ENCODE measurements at places on chromosomes 13 and 19.

DNA sequence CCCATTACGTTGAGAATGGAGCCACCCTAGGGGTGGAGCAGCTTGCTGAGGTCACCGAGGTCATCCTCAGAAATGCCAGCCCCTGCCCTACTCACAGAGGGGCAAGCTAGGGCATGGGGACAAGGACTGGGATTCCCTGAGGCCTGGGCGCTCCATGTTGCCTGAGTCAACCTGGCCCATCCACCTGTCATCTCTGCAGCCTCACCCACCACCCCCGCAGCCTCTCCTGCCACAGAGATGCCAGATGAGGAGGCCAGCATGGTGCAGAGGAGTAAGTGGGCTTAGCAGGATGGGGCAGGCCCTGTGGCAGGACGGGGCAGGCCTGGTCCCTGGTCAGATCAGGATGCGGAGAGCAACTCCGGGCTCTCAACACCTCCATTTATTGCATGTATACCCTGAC lies 9.5 kb downstream of the NKPD1 start:
- peaks cover 8% of the 10 kb centered on the region for H3K27me3 ChIP-seq
- DNase-seq, result no peak
- no peak overlapping the region for H3K27ac ChIP-seq
- H3K4me3 ChIP-seq, result no peak overlapping the region

GRCh38 chr19:41401483-41401882 lies 3.9 kb downstream of the BCKDHA start:
- H3K27me3 ChIP-seq, result no peaks in the 10 kb centered on the region
- no peak overlapping the region for H3K4me3 ChIP-seq
- no peak for DNase-seq

GRCh38 chr19:43525836-43526771 lies 897 bp downstream of the ETHE1 start:
- no peaks in the 10 kb centered on the region for H3K36me3 ChIP-seq
- no peak for DNase-seq
- peak overlapping the region; percentile 73 for H3K4me3 ChIP-seq
- H3K4me1 ChIP-seq, result peaks cover 4% of the 10 kb centered on the region
- peak overlapping the region; percentile 95 for H3K27ac ChIP-seq

GRCh38 chr19:44635581-44636438 lies 7.9 kb upstream of the PVR start:
- DNase-seq, result no peak
- no peaks in the 10 kb centered on the region for H3K4me1 ChIP-seq
- H3K36me3 ChIP-seq, result no peaks in the 10 kb centered on the region
- no peak overlapping the region for H3K27ac ChIP-seq
- no peaks in the 10 kb centered on the region for H3K27me3 ChIP-seq

DNA sequence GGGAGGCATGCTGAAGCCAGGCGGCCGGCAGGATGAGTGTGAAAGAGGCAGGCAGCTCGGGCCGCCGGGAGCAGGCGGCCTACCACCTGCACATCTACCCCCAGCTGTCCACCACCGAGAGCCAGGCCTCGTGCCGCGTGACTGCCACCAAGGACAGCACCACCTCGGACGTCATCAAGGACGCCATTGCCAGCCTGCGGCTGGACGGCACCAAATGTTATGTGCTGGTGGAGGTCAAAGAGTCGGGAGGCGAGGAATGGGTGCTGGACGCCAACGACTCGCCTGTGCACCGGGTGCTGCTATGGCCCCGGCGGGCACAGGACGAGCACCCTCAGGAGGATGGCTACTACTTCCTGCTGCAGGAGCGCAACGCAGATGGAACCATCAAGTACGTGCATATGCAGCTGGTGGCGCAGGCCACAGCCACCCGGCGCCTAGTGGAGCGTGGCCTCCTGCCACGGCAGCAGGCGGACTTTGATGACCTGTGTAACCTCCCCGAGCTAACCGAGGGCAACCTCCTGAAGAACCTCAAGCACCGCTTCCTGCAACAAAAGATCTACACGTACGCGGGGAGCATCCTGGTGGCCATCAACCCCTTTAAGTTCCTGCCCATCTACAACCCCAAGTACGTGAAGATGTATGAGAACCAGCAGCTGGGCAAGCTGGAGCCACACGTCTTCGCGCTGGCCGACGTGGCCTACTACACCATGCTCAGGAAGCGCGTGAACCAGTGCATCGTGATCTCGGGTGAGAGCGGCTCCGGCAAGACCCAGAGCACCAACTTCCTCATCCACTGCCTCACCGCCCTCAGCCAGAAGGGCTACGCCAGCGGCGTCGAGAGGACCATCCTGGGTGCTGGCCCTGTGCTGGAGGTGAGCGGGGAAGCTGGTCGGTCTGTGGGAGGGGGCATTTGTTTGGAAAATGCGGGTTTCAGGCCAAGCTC lies 26.4 kb downstream of the MYO9B start:
- no peaks in the 10 kb centered on the region for H3K4me1 ChIP-seq
- no peak overlapping the region for H3K4me3 ChIP-seq
- no peaks in the 10 kb centered on the region for H3K27me3 ChIP-seq
- DNase-seq, result no peak
- H3K27ac ChIP-seq, result no peak overlapping the region

DNA sequence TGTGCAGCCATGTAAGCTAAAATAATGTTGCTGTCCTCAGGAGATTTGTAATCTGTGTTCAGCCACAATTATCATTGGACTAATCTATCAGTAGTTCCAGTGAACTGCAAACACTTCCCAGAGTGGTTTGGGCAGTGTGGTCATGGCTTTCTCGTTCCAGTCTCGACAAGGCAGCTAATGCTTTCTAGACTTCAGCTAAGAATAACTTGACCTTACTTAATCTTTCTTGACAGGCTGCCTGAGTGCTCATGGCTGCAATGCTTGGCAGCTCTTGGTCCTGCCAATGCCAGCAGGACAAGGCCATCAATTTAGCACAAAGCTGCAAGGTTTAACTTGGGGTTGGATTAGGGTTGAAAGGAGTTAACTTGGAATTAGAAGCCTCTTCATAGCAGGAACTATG lies 32.8 kb downstream of the ATP12A start:
- H3K27me3 ChIP-seq, result no peaks in the 10 kb centered on the region
- no peak overlapping the region for H3K4me3 ChIP-seq
- DNase-seq, result no peak
- no peaks in the 10 kb centered on the region for H3K36me3 ChIP-seq
- H3K27ac ChIP-seq, result no peak overlapping the region

GRCh38 chr13:59681636-59682311 lies 482.0 kb downstream of the DIAPH3 start:
- no peak for DNase-seq
- no peaks in the 10 kb centered on the region for H3K36me3 ChIP-seq
- H3K4me1 ChIP-seq, result no peaks in the 10 kb centered on the region
- no peaks in the 10 kb centered on the region for H3K27me3 ChIP-seq
- no peak overlapping the region for H3K4me3 ChIP-seq

GRCh38 chr13:98563071-98563470 lies 13.8 kb downstream of the STK24 start:
- no peak overlapping the region for H3K4me3 ChIP-seq
- peak overlapping the region; percentile 29 for H3K27ac ChIP-seq
- no peaks in the 10 kb centered on the region for H3K36me3 ChIP-seq
- peaks cover 8% of the 10 kb centered on the region for H3K4me1 ChIP-seq
- no peak for DNase-seq
- no peaks in the 10 kb centered on the region for H3K27me3 ChIP-seq

- H3K27me3 ChIP-seq, result no peaks in the 10 kb centered on the region
- H3K36me3 ChIP-seq, result no peaks in the 10 kb centered on the region
- H3K4me1 ChIP-seq, result no peaks in the 10 kb centered on the region
- H3K27ac ChIP-seq, result no peak overlapping the region
These were observed 21.0 kb downstream of the CYP2A6 start for GRCh38 chr19:40829205-40829604.

DNA sequence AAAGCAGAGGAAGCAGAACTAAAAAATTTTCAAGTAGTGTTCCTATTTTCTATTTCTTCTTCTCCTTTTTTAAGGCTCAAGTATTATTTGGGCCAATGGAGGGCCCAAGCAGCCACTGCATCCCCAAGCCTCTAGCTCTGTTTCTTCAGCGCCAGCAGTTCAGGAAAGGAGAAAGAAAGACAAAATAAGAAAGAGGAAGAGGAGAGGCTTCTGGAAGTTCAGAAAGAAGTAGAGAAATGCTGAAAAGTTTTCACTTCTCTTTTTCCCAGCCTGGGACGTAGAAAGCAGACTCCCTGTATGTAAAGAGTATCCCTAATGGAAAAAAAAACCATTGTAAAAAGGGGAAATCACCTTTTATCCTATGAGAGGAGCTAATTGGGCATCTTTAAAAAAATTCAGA lies 165.5 kb upstream of the KLF12 start:
- no peak for DNase-seq
- no peak overlapping the region for H3K27ac ChIP-seq
- no peaks in the 10 kb centered on the region for H3K36me3 ChIP-seq
- no peaks in the 10 kb centered on the region for H3K27me3 ChIP-seq
- H3K4me3 ChIP-seq, result no peak overlapping the region
- H3K4me1 ChIP-seq, result no peaks in the 10 kb centered on the region

DNA sequence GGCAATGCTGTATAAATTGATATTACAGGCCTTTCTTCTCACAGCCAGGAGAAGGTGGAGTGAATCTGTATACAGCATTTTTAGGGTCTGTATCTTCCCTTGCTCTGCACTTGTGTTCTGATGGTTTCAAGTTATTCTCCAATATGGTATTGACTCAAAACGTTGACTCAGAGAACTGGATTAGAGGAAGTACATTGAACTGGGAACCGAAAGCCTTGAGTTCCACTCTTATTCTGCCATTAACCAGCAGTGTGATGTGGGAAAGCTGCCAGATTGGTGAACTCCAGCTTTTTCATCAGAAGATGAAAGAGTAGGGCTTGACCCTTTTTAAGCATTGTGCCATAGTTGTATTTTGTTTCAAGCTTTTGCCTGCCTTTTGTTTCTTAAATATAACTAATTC lies 167.7 kb downstream of the SPRY2 start:
- no peak for DNase-seq
- H3K4me1 ChIP-seq, result no peaks in the 10 kb centered on the region
- no peak overlapping the region for H3K4me3 ChIP-seq
- no peaks in the 10 kb centered on the region for H3K36me3 ChIP-seq
- no peaks in the 10 kb centered on the region for H3K27me3 ChIP-seq
- H3K27ac ChIP-seq, result no peak overlapping the region

GRCh38 chr13:109707742-109708617 lies 78.4 kb downstream of the IRS2 start:
- no peaks in the 10 kb centered on the region for H3K4me1 ChIP-seq
- H3K4me3 ChIP-seq, result no peak overlapping the region
- DNase-seq, result no peak
- no peaks in the 10 kb centered on the region for H3K27me3 ChIP-seq
- H3K36me3 ChIP-seq, result no peaks in the 10 kb centered on the region

GRCh38 chr19:1397838-1398237 lies 3.5 kb downstream of the GAMT start:
- no peaks in the 10 kb centered on the region for H3K27me3 ChIP-seq
- H3K4me3 ChIP-seq, result no peak overlapping the region
- H3K36me3 ChIP-seq, result no peaks in the 10 kb centered on the region
- H3K27ac ChIP-seq, result no peak overlapping the region

DNA sequence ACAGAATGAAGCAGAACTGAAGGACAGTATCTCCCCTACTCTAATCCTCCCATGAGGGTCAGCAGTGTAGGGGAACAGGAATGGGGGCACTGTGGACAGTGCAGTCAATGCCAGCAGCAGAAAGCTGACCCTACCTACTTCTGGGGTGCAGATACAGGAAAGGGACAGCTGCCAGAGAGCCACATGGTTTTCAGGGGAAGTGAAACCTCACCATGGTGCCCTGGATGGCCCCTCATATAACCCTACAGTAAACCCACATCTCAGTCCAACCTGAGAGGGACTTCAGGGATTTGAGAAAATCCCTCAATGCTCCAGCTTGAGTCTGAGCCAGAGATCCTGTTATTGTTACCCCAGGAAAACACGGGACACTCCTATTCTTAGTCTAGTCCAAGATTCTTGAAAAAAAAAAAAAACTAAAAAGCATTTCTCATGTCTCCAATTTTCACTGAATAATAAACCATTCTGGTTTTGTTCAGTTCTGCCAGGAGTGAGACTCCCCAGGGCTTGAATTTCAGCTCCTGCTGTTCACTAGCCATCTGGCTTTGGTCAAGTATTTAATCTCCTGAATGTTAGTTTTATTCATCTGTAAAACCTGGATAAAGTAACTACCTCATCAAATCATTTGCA lies 511.6 kb upstream of the ARGLU1 start:
- no peaks in the 10 kb centered on the region for H3K4me1 ChIP-seq
- no peak overlapping the region for H3K27ac ChIP-seq
- H3K27me3 ChIP-seq, result no peaks in the 10 kb centered on the region

- H3K27me3 ChIP-seq, result no peaks in the 10 kb centered on the region
- no peak overlapping the region for H3K27ac ChIP-seq
- H3K4me3 ChIP-seq, result peak overlapping the region; percentile 21
- no peaks in the 10 kb centered on the region for H3K4me1 ChIP-seq
These were observed 25.4 kb upstream of the GPR12 start for GRCh38 chr13:26785838-26786630.

- no peaks in the 10 kb centered on the region for H3K4me1 ChIP-seq
- DNase-seq, result no peak
- no peaks in the 10 kb centered on the region for H3K27me3 ChIP-seq
- no peaks in the 10 kb centered on the region for H3K36me3 ChIP-seq
- H3K4me3 ChIP-seq, result no peak overlapping the region
These were observed 14.6 kb downstream of the GNA11 start for GRCh38 chr19:3108775-3109174.

DNA sequence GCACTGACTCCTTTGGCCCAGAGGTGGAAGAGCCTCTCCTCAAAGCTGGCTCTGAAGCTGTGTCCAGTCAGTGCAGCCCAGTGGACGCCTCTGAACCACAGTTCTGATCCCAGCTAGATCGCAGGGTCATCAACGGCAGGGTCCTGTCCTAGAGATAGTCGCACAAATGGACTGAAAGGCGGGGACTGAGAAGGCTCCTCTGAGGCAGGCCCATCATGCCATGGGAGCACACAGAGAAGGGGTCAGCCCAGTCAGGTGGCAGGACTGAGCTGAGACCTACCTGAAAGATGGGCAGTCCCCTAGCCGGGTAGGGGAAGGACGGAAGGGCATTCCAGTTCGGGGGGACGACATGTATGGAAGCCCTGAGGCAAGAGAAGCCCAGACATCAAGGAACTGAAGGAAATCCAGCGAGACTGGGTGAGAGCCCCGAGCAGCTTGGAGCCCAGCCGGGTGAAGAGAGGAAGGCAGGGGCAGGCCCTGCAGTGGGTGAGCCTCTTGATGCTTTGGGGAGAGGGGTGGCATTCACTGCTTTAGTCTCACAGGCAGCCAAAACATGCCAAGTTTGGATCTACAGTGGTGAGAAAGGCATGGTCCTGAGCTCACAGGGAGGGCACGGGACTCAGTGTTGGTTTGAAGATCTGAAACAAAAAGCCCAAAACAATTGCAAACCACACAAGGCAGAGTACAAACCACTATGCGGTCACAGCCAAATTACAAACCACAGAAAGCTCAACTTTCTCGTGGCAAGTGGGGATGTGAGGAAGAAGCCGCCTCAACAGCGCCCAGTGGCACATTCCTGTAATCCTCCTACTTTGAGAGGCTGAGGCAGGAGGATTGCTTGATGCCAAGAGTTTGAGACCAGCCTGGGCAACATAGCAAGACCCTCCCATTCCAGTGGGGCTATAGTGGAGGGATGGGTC lies 10.0 kb downstream of the CALM3 start:
- no peaks in the 10 kb centered on the region for H3K36me3 ChIP-seq
- no peak for DNase-seq
- H3K27ac ChIP-seq, result peak overlapping the region; percentile 29

Data from breast epithelium (tissue), 4 donors.